Fibroblast of villous mesenchyme (primary cell): ENCODE measurements at places on chromosomes 3 and 15. TPM values are rescaled to one million over a fixed set of nuclear protein-coding genes. Genes with fewer than 3 reads are reported as not detected.
A peak's percentile ranks its signal among the peaks of the same experiment; 100 is the strongest.

The ABHD10 gene
- 20.3 and 38.0 TPM in 2 replicates for total RNA-seq

The CD96 gene
- total RNA-seq, result 0.32 TPM in 1 of 2 replicates, not detected in the other

The ACSBG1 gene
- under 0.01 TPM in 1 of 2 replicates, not detected in the other for total RNA-seq

The USP13 gene
- total RNA-seq, result 7.8 and 11.9 TPM in 2 replicates

The LIPC gene
- total RNA-seq, result 0.86 and 0.97 TPM in 2 replicates

The UBA7 gene
- 44.0 and 48.0 TPM in 2 replicates for total RNA-seq

The COL8A1 gene
- 324 and 401 TPM in 2 replicates for total RNA-seq

DNA sequence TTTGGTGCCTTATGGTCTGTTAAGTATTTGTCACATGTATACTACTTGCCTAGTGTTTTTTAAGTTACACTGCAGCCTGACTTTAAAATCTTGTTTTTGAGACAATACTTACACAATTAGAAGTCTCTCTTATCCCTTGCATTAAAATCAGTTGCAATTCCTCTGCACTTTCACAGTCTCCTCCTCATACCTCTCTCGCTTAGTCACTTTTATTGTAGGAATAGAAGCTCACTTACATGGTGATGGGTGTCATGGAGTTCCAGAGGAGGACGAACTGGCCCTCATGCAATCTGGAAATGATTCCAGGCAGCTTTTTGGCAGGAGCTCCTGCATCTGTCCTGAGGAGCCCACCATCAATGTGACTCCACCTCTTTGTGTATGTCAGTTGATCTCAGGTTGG lies 238.4 kb upstream of the TBC1D5 start:
- DNase-seq, result no peak

DNA sequence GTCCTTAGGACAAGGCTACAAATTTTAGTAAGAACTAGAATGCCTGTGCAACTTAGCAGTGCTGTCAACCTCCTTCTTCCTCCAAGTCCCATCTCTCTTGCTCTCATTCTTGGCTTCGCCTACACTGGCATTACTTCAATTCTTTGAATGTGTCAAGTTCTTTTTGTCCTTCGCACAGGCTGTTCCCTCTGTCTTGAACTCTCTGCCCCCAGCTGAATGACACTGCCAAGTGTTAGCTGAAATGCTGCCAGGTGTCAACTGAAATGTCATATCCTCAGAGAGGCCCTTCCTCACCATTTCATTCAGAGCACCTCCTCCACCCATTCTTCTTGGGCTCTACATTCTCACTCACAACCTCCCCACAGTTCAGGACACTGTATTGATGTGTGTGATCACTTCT lies 48.8 kb upstream of the PSMD6 start:
- no peak for DNase-seq

GRCh38 chr3:22685597-22685996 lies 517.5 kb upstream of the UBE2E2 start:
- DNase-seq, result no peak

GRCh38 chr15:61342390-61342789 lies 113.3 kb upstream of the RORA start:
- DNase-seq, result no peak

GRCh38 chr3:151008699-151009098 lies 36.2 kb upstream of the CLRN1 start:
- DNase-seq, result peak; percentile 62
